Left ventricle myocardium superior (tissue), 1 donor: ENCODE measurements at places on chromosomes 16 and 17. TPM values are rescaled to one million over a fixed set of nuclear protein-coding genes. Genes with fewer than 3 reads are reported as not detected.

The BCL6B gene
- total RNA-seq: 13.1 TPM

The PPP1R1B gene
- total RNA-seq: 0.55 TPM

The SPHK1 gene
- total RNA-seq: 2.7 TPM

The C17orf113 gene
- total RNA-seq: 0.52 TPM

The PLCG2 gene
- 5.2 TPM for total RNA-seq

The PRSS27 gene
- 0.12 TPM for total RNA-seq

The TMEM95 gene
- not detected for total RNA-seq

The CDH11 gene
- 7.3 TPM for total RNA-seq

The HOXB9 gene
- total RNA-seq: not detected

The DVL2 gene
- 23.5 TPM for total RNA-seq

The CDH1 gene
- total RNA-seq: not detected

The C1QL1 gene
- total RNA-seq: 15.2 TPM

The ABCA3 gene
- total RNA-seq: 7.7 TPM

The CARD14 gene
- total RNA-seq: not detected

The PLXDC1 gene
- 15.8 TPM for total RNA-seq

The MAF gene
- total RNA-seq: 18.8 TPM

The XAF1 gene
- total RNA-seq: 18.7 TPM

The PRRT2 gene
- total RNA-seq: 3.1 TPM

The TBC1D3 gene
- total RNA-seq: not detected

The RNF135 gene
- total RNA-seq: 4.1 TPM

The PRR29 gene
- total RNA-seq: 0.20 TPM
